ENCODE measurements at places on chromosomes 7 and 10. TPM values are rescaled to one million over a fixed set of nuclear protein-coding genes. Genes with fewer than 3 reads are reported as not detected.

PRSS37 gene
- total RNA-seq = not detected

ACTA2 gene
- total RNA-seq = 53.0 TPM

SYPL1 gene
- 35.8 TPM for total RNA-seq

BBIP1 gene
- total RNA-seq = 14.1 TPM

TMEM236 gene
- total RNA-seq = not detected

ZNF488 gene
- total RNA-seq = not detected

LMOD2 gene
- total RNA-seq = not detected

ITIH5 gene
- 0.17 TPM for total RNA-seq

ASAH2 gene
- total RNA-seq = 0.26 TPM

DNAJB6 gene
- 68.2 TPM for total RNA-seq

ANKRD61 gene
- total RNA-seq = not detected

RTKN2 gene
- total RNA-seq = 0.47 TPM

SEMA3A gene
- 65.8 TPM for total RNA-seq

TMEM184A gene
- total RNA-seq = under 0.01 TPM

TBC1D12 gene
- total RNA-seq = 9.2 TPM
